Activated CD4-positive, alpha-beta T cell treated with anti-CD3 and anti-CD28 coated beads for 36 hours (primary cell): ENCODE measurements at places on chromosomes 13 and 19. TPM values are rescaled to one million over a fixed set of nuclear protein-coding genes. Genes with fewer than 3 reads are reported as not detected.

GRCh38 chr13:37109051-37109678 is 3.7 kb upstream of the CSNK1A1L start:
- no peak overlapping the region for H3K4me3 ChIP-seq
- DNase-seq: no peak
- H3K27ac ChIP-seq: no peak overlapping the region
- H3K36me3 ChIP-seq: no peaks in the 10 kb centered on the region

ZNF85 gene
- total RNA-seq: 23.2 TPM

GRCh38 chr13:59631271-59631670 is 532.5 kb downstream of the DIAPH3 start:
- no peak overlapping the region for H3K27ac ChIP-seq
- no peaks in the 10 kb centered on the region for H3K27me3 ChIP-seq
- H3K36me3 ChIP-seq: no peaks in the 10 kb centered on the region
- no peak overlapping the region for H3K4me3 ChIP-seq
- H3K4me1 ChIP-seq: no peaks in the 10 kb centered on the region

GRCh38 chr19:23203841-23204344 is 46.3 kb downstream of the ZNF724 start:
- peak; percentile 4 for DNase-seq
- no peak overlapping the region for H3K27ac ChIP-seq
- H3K4me3 ChIP-seq: no peak overlapping the region
- no peaks in the 10 kb centered on the region for H3K27me3 ChIP-seq

CPB2 gene
- total RNA-seq: not detected

DNA sequence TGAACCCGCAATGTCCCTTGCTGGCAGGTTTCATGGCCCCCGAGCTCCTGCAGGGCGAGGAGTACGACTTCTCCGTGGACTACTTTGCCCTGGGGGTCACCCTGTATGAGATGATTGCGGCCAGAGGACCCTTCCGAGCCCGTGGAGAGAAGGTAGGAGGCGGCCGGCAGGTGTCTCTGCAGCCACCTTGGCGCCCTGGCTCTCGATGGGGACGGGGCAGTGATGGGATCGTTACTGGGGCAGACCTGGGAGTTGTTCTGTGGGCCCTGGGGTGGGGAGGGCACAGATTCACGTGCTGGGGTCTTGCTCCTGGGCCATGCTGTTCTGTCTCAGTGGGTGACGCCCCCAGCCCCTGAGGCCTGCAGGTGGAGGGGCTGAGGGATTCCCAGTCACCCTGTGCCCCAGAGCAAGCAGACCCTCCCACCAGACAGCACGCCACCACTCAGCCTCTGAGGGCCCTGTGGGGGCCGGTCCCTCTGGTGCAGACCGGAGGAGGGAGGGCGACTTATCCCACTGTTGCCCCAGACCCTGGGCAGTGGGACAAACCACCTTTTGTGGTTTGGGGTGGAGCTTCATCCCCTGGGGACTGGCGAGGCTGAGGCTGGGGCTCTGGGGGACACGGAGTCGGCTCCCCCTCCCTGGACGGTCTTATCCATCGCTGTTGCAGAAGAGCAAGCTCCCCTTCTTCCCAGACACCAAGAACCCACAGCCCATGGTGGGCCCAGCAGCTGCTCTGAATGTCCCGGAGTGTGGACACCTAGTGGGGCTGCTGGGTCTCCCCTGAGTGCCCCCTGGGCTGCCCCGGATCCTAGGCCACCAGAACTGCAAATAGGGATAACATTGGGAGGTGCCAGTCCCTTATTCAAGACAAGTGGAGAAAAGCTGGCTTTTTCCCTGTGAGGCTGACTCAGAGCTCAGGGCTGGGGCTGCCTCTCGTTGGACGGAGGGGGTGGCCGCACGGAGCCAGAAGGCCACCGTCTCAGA is 27.5 kb upstream of the TMEM255B start:
- no peak overlapping the region for H3K4me3 ChIP-seq
- H3K4me1 ChIP-seq: no peaks in the 10 kb centered on the region
- H3K27ac ChIP-seq: no peak overlapping the region

GRCh38 chr13:70723732-70724131 is 615.5 kb upstream of the KLHL1 start:
- no peak overlapping the region for H3K4me3 ChIP-seq
- H3K36me3 ChIP-seq: no peaks in the 10 kb centered on the region
- DNase-seq: no peak
- H3K4me1 ChIP-seq: no peaks in the 10 kb centered on the region
- H3K27ac ChIP-seq: no peak overlapping the region
- no peaks in the 10 kb centered on the region for H3K27me3 ChIP-seq

KIR2DL3 gene
- not detected for total RNA-seq

- H3K27ac ChIP-seq: no peak overlapping the region
- no peaks in the 10 kb centered on the region for H3K36me3 ChIP-seq
- DNase-seq: no peak
- no peaks in the 10 kb centered on the region for H3K27me3 ChIP-seq
Measured at GRCh38 chr19:29630655-29631054, 24.6 kb downstream of the POP4 start.

GRCh38 chr13:26220575-26220974 is 1.5 kb downstream of the RNF6 start:
- H3K36me3 ChIP-seq: peaks cover 30% of the 10 kb centered on the region
- DNase-seq: no peak
- no peaks in the 10 kb centered on the region for H3K27me3 ChIP-seq
- H3K27ac ChIP-seq: no peak overlapping the region

- H3K36me3 ChIP-seq: peaks cover 37% of the 10 kb centered on the region
- peak overlapping the region; percentile 99 for H3K27ac ChIP-seq
- peaks cover 69% of the 10 kb centered on the region for H3K4me1 ChIP-seq
Measured at GRCh38 chr19:41548954-41549688, 26.8 kb upstream of the CEACAM21 start.

DNA sequence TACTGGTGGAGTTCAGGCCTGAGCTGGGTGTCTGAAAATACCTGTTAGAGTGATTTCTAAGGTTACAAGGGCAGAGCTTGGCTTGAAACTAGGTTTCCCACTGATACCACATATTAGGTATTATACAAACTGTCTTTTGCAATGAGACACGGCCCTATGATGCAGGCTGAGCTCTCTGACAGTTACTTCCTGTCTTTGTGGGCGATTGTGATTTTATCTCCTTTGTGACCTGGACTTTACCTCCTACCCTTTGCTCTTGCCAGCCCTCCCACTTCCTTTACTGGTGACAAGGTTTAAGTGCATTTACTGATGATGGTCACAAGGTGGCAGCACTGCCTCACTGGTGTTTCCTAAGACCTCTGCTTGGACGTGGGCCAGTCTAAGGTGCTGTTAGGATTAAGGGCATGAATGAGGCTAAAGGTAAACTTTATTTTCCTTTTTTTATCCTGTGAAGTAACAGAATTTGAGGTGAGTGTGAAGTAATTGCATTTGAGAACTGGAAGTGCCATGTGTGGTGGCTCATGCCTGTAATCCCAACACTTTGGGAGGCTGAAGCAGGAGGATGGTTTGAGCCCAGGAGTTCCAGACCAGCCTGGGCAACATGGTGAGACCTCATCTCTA is 7.7 kb upstream of the CXCL17 start:
- no peaks in the 10 kb centered on the region for H3K27me3 ChIP-seq
- no peaks in the 10 kb centered on the region for H3K36me3 ChIP-seq
- no peak overlapping the region for H3K27ac ChIP-seq
- peak; percentile 87 for DNase-seq
- no peak overlapping the region for H3K4me3 ChIP-seq

- no peak overlapping the region for H3K4me3 ChIP-seq
- no peak for DNase-seq
- H3K27me3 ChIP-seq: no peaks in the 10 kb centered on the region
- H3K36me3 ChIP-seq: peaks cover 18% of the 10 kb centered on the region
- no peaks in the 10 kb centered on the region for H3K4me1 ChIP-seq
Measured at GRCh38 chr19:647566-648284, 8.0 kb downstream of the FGF22 start.

GRCh38 chr19:1269478-1270212 is 513 bp downstream of the CIRBP start:
- peaks cover 68% of the 10 kb centered on the region for H3K4me1 ChIP-seq
- H3K4me3 ChIP-seq: peak overlapping the region; percentile 84
- peaks cover 50% of the 10 kb centered on the region for H3K36me3 ChIP-seq
- peak; percentile 93 for DNase-seq
- no peaks in the 10 kb centered on the region for H3K27me3 ChIP-seq

MAST3 gene
- 17.4 TPM for total RNA-seq

GRCh38 chr13:39887387-39887786 is 231.9 kb downstream of the COG6 start:
- peaks cover 13% of the 10 kb centered on the region for H3K4me1 ChIP-seq
- no peak for DNase-seq
- H3K36me3 ChIP-seq: peaks cover 13% of the 10 kb centered on the region
- H3K27me3 ChIP-seq: no peaks in the 10 kb centered on the region
- no peak overlapping the region for H3K27ac ChIP-seq

GDF15 gene
- total RNA-seq: not detected

DNA sequence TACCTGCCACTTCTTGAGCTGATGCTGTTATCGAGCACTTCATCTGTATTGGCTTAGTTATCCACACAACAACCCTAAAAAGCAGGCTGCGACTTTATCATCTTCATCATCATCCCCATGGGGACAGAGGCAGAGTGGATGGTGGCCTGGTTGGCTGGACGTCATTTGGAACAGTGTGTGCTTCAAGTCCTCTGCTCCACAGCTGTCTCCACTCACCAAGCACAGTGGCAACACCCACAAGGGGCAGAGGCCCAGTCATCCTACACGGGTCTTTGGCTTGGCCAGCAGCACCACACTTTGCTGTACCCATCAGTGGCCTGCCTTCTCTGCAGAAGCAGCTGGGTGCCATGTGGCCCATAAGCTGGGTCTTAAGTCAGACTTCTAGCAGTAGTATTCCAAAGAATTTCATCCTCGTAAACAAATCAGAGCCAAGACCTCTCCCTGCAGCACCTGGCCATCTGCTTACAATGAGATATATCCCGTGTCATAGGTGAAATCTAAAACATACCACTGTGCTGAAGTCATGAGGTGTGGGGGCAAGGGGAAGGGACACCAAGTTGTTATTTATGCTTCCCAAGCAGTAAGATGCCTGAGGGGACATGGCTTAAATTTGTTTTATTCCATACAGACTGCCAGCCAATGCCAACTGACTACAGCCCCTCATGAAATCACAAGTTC is 47.9 kb upstream of the EPHX3 start:
- H3K27ac ChIP-seq: peak overlapping the region; percentile 68
- no peak for DNase-seq
- no peaks in the 10 kb centered on the region for H3K27me3 ChIP-seq
- H3K4me1 ChIP-seq: peaks cover 88% of the 10 kb centered on the region
- no peak overlapping the region for H3K4me3 ChIP-seq
- no peaks in the 10 kb centered on the region for H3K36me3 ChIP-seq

GRCh38 chr13:30305456-30305970 is 1.8 kb downstream of the KATNAL1 start:
- H3K4me3 ChIP-seq: no peak overlapping the region
- no peaks in the 10 kb centered on the region for H3K36me3 ChIP-seq
- H3K27ac ChIP-seq: no peak overlapping the region
- peaks cover 31% of the 10 kb centered on the region for H3K4me1 ChIP-seq
- no peak for DNase-seq

DNA sequence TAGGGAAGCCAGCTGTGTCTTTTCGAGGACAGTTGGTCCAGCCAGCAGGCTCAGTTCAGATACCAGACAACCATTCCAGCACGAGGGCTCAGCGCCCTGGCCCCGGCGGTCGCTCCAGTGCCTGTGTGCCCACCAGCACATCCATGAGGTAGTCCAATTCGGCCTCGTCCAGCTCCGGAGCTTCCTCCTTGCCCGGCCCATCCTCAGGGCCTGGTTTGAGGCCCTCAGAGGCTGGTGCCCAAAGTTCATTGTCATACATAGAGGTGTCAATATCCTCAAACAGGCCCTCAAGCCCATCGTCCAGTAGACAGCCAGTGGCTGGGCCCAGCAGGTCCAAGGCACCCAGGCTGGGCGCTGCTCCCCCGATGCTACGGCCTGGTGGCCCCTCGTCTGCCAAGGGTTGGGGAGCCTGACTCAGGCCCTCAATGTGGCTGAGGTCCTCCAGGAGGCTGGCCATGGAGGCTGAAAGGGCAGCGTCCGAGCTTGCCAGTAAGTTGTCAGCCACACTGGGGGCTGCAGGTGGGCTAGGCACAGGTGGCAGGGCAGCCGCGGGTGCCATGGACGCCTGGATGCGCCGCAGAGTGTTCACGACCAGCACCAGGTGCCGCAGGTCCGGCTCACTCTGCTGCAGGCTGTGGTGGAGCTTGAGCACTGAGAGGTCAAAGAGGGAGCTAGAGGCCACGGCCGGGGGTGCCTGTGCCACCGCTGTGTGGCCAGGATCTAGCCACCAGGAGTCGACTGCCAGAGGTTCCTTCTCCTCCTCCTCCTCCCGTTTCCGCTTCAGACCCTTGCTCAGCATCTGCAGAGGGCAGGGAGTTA is 2.8 kb downstream of the SERTAD1 start:
- H3K27me3 ChIP-seq: no peaks in the 10 kb centered on the region
- H3K4me1 ChIP-seq: peaks cover 22% of the 10 kb centered on the region
- peaks cover 20% of the 10 kb centered on the region for H3K36me3 ChIP-seq

GRCh38 chr13:81568824-81569223 is 1227.9 kb upstream of the SPRY2 start:
- no peaks in the 10 kb centered on the region for H3K27me3 ChIP-seq
- DNase-seq: no peak
- H3K4me1 ChIP-seq: no peaks in the 10 kb centered on the region
- no peak overlapping the region for H3K4me3 ChIP-seq
- H3K36me3 ChIP-seq: no peaks in the 10 kb centered on the region
- H3K27ac ChIP-seq: no peak overlapping the region

DNA sequence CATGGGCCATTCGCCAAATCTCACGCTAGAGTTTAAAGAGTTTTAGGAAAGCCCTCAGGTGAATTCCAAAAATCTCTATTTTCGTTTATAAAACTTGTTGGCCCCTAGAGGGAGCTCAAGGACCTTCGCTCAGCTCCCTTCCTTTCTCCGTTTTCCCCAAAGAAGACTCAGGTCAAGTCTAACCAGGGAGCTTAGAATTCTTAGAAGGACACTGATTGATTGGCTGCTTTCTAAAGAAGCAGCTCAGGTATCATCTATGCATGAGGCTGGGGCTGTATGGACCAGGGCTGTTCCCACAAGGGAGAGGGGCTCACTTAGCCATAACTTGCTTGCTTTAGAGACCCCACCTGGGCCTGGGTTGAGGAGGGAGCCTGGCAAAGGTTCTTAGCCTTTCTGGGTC is 20.5 kb downstream of the DZIP1 start:
- peak; percentile 32 for DNase-seq
- H3K27ac ChIP-seq: no peak overlapping the region
- H3K27me3 ChIP-seq: peaks cover 9% of the 10 kb centered on the region
- H3K36me3 ChIP-seq: no peaks in the 10 kb centered on the region
- no peaks in the 10 kb centered on the region for H3K4me1 ChIP-seq

GRCh38 chr19:48720251-48720612 is 707 bp upstream of the MAMSTR start:
- no peak for DNase-seq
- peak overlapping the region; percentile 97 for H3K27ac ChIP-seq
- peaks cover 3% of the 10 kb centered on the region for H3K36me3 ChIP-seq
- no peaks in the 10 kb centered on the region for H3K27me3 ChIP-seq

- no peak overlapping the region for H3K27ac ChIP-seq
- no peaks in the 10 kb centered on the region for H3K36me3 ChIP-seq
- H3K4me1 ChIP-seq: no peaks in the 10 kb centered on the region
- no peak overlapping the region for H3K4me3 ChIP-seq
- no peak for DNase-seq
Measured at GRCh38 chr13:26230703-26231102, 8.6 kb upstream of the RNF6 start.

CRLF1 gene
- not detected for total RNA-seq

CDX2 gene
- not detected for total RNA-seq

KIR3DL1 gene
- total RNA-seq: not detected

CCDC169 gene
- total RNA-seq: 0.30 TPM
